ENCODE measurements at places on chromosomes 5 and 9.

DNA sequence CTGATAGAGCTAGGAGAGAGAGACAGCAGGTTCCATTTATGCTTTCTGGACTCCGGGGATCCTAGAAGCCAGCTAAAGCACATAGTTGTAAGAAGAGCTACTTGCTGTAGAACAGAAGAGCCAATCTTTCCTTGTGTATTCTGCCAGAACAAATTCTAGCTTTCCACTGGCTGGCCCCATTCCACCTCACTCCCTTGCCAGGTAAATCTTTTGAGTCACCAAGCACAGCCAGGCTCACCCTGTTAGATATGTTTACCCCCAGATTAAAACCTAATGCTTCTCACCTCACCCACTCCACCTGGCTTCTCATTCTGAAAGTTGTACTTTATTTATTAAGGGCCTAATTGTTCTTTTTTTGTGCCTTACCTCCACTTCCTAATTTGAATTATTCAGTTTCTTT lies 48.9 kb upstream of the CHD1 start:
- DNase-seq, result no peak

DNA sequence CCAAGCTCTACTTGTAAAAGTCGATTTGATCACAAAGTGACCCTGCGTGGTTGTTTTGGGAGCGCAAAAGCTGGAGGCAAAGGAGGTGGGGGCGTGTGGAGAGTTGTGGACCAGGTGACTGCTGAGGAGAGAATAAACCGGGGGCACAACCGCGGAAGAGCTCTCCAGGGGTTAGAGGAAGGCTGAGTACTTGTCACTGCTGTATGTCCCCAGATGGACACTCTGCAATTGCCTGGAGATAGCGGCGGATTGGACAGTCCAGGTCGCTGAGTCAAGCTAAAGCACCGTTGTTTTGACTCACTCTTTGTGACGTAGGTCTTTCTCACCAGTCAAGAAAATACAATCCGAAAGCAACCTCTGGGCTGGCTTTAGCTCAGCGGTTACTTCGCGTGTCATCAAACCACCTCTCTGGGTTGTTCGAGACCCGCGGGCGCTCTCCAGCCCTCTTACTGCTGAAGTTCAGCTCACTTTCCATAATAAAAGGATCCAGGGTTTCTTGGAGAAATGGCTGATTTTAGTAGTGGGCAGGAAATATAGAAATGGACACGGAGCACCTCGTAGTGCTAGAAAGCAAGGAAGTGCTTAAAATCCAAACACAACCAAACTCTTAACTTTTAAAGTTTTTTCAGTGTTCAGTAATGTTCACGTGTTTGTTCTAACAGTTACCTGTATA lies 25.7 kb downstream of the ZMAT2 start:
- DNase-seq, result peak; percentile 63

DNA sequence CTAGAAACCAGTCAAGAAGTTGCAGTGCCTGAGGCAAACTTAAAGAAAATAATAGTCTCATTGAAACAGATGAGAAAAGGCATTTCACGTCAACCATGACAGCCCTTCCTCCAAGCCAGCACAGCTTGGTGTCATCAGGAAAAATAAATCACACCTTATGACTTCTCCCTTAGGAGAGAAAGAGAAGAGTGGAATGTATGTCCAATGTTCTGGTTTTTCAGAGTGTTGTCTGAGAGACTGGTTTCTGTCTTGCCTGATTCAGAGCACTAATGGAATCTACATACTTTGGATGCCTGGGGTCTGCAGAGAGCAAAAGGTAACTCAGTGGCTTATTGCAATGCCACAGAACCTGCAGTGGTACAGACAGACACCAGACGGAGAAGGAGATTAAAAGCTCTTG lies 105.5 kb upstream of the PDE4D start:
- no peak for DNase-seq

- DNase-seq, result no peak
Observed at GRCh38 chr9:119868694-119869093, 499.5 kb upstream of the BRINP1 start.

GRCh38 chr9:2299843-2300205 lies 284.7 kb downstream of the SMARCA2 start:
- DNase-seq, result no peak

DNA sequence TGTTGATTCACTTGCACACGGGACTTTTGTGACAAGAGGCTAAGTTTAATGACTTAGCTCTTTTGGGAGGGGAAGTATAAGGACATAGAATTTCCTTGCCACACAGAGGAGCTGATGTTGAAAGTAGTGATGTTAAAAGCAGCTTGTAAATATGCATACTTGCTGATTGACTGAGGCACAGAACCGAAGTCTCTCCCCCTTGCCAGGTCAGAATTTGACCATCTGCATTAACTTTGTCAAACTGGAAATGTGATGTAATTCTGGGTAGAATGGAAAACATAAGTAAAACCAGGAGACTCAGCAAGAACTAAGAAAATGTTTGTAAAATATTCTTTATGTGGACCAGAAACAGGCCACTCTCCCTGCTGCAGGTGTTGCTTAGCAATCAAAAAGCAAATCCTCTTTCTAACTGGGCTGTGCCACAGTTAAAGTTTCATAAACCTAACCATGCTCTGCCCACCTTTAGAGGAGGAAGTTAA lies 284.2 kb downstream of the NR3C1 start:
- DNase-seq, result no peak

- DNase-seq, result no peak
Observed at GRCh38 chr5:142509026-142509425, 176.9 kb downstream of the FGF1 start.

DNA sequence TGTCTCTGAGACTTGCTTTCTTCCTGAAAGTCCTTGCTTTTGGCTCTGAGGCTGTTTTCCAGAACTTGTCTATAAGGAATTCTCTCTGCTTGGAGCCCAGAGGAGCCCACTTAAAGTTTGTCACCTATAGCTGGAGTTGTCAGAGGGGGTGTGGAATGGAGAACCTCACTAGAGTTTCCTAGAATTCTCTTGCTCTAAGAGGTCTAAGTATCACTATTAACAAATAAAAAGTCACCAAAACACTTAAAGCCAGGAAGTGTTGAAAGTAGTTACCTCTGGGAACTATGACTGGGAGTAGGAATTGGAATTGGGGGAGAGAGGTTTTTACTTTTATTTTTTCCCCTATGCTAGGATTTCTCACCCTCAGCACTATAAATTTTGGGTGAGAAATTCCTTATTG lies 15.0 kb downstream of the SIT1 start:
- no peak for DNase-seq

DNA sequence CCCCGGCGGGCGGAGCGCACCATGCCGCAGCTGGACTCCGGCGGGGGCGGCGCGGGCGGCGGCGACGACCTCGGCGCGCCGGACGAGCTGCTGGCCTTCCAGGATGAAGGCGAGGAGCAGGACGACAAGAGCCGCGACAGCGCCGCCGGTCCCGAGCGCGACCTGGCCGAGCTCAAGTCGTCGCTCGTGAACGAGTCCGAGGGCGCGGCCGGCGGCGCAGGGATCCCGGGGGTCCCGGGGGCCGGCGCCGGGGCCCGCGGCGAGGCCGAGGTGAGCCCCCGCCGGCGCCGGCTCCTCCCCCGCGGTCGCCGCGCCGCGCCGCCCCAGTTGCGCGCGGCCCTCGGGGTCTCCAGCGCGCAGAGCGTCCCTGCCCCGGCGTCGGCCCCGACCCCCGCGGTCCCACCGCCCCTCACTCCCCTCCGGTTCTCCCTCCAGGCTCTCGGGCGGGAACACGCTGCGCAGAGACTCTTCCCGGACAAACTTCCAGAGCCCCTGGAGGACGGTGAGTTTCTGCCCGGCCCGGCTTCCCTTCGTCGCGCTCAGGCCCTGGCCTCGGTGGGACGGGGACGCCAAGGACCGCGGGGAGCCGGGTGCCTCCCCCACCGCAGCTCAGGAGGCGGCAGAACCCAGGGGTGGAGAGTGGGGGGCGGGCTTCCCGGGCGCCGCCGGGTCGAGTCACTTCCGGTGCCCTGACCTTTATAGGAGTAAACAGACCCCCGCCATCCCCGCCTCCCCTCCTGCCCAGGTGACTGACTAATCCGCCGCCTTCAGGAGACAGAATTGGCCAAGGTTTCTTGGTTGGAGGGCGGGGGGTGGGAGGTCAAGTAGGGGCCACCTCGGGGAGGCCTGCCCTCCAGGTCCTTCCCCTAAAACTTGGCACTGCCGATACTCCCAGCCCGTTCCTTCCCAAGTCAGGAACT lies 665 bp downstream of the TCF7 start:
- DNase-seq, result no peak

- no peak for DNase-seq
Observed at GRCh38 chr5:95392593-95393182, 1.5 kb downstream of the FAM81B start.

DNA sequence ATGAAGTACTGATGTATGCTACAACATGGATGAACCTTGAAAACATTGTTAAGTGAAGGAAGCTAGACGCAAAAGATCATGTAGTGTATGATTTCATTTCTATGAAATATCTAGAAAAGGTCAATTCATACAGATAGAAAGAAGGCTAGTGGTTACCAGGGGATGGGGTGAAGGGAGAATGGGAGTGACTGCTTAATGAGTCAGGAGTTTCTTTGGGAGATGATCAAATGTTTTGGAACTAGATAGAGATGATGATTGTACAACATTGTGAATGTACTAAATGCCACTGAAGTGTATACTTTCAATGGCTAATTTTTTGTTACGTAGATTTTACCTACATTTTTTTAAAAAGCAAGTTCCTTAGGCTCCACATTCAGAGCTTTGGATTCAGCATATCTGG lies 14.9 kb upstream of the DELE1 start:
- no peak for DNase-seq

DNA sequence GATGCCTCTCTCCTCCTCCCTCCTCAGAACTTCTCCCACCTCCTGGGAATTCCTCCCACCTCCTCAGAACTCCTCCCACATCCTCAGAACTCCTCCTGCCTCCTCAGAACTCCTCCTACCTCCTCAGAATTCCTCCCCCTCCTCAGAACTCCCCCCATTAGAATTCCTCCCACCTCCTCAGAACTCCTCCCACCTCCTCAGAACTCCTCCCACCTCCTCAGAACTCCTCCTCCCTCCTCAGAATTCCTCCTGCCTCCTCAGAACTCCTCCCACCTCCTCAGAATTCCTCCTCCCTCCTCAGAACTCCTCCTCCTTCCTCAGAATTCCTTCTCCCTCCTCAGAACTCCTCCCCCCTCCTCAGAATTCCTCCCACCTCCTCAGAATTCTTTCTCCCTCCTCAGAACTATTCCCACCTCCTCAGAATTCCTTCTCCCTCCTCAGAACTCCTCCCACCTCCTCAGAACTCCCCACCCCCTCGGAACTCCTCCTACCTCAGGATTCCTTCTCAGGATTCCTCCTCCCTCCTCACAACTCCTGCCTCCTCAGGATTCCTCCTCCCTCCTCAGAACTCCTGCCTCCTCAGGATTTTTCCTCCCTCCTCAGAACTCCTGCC lies 23.9 kb downstream of the SLC46A2 start:
- no peak for DNase-seq

- DNase-seq, result no peak
Observed at GRCh38 chr5:143349177-143349576, 54.3 kb downstream of the NR3C1 start.

- no peak for DNase-seq
Observed at GRCh38 chr9:86846656-86847055, 100.7 kb downstream of the GAS1 start.

- DNase-seq, result no peak
Observed at GRCh38 chr9:114552706-114553105, 34.9 kb upstream of the ATP6V1G1 start.

DNA sequence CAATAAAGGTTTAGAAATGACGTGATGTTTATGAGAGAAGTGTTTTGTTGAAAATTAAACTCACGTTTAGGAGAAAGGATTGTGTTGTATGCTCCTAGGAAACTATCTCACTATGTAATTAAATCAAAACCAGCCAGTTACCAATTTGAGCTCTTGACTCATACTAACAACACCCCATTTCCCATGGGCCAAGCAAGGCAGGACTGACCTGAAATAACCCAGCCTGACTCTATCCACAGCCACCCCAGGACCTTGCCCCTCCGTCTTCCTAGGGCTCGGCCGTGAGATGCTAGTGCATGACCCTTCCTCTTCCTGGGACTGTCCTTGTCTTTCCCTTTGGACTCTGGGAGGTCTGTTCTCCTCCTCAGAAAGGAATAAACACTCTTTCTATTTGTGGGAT lies 16.4 kb downstream of the TLR4 start:
- DNase-seq, result no peak

DNA sequence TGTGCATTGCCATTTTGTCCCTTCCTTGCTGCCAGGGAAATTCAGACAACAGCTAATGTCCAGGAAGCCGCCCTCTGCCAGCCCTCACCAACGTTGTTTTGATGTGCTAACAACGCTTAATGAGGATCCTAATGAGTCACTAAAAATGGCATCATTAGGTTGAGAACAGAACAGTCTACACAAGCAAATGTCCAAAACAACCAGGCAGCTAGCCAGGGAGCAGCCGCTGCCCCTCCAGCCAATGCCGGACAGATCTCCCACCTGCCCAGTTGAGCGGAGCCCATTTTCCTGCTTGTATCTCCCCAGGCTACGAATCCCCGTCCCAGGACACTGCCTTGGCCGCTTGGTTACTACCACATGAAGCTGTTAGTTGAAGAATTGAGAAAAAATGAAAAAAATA lies 40.4 kb upstream of the UNC5A start:
- DNase-seq, result no peak

DNA sequence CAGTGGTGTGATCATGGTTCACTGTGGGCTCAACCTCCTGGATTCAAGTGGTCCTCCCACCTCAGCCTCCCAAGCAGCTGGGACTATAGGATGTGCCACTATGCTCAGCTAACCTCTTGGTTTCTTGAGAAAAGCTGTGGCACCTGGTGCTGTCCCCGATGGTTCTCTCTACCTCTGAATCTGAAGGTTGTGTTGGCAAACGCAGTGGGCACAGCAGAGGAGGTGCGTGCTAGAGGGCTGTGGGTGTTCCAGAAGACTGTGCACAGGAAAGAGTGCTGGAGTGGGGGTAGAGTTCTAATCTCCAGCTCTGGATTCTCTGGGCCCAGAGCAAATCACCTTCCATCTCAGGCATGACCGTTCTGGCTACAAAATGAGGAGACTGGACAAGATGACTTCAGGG lies 12.5 kb downstream of the RGS3 start:
- DNase-seq, result no peak

GRCh38 chr5:168153876-168154270 lies 137.6 kb upstream of the WWC1 start:
- no peak for DNase-seq

- DNase-seq, result no peak
Observed at GRCh38 chr5:38541174-38541725, 15.2 kb downstream of the LIFR start.

GRCh38 chr9:136886610-136887597 lies 588 bp downstream of the TRAF2 start:
- DNase-seq, result no peak
